ENCODE measurements at places on chromosomes 13 and 19.

DNA sequence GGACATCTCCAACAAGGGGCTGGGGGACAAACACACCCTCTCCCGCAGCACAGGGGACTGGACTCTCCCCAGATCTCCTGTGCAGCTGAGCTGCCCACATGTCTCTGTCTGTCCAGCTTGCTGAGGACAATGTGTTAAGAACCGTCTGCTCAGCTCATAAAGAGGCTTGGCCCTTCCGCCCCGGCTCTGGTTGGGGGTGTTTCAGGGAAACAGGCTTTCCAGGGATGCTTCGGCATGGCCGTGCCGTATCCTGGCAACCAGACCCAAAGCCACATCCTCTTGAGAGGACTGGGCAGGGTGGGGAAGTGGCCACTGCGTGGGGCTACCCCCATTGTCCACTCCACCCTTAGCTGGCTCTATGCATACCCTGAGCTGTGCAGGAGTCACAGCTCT is 41.1 kb upstream of the CHST8 start:
- no peak for DNase-seq

DNA sequence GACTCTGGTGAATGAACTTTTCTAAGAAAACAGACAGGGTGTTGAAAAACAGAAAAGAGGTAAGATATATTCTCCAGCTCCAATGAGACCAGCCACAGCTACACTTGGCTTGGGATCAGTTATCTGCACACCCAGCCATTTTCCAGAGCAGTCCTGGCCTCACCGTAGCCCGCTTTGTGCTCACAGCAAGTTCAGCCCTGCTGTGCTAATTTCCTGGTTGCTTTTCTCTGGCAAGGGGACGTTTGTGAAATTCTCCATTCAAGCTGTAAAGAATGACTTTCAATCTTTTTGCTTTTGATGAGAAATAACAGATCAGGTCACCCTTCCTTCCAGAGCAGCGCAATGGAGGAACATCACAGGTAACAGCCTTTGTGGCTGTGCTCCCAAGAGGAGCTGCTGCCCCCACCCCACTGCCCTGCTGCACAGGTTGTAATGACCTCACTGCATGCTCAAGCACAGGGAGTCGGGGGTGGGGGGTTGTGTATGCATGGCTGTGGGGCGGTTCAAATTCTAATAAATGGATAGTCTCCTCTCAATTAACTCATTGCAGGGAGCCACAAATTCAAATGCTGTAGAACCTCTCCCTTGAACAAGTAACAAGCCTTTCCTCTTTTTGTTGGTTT is 516.6 kb upstream of the NBEA start:
- no peak for DNase-seq

DNA sequence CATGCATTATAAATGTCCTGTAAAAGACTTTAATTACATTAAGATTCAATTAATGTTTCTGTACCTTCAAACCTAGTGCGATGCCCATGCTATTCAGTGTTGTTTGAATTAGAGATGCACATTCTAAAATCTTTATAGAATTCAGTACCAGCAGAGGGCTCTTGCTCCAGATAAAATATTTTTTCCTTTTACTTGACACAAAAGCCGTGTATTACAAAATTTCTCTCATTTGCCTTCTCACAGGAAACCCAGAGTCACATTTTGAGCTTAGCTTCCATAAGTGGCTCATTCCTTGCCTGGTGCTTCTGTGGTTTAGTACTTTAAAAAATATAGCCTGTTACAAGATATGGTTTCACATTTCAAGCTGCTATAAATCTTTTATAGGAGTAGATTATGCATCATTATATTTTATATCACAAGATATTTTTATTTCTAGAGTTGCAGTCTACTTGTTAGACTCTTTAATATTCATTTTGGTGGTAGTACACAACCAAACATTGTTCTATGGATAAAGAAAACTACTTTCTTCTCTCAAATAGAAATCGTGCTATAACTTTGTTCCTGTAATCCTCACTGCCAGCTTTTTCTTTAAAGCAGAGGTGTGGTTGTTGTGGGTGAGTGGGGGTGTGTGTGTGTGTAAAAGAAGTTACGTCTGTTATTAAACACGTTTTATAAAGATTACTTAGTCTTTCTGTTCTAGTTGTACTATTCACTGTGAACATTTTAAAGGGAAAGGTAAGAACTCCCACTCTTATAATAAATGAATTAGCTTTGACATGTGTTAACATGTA is 101.4 kb downstream of the RNF17 start:
- no peak for DNase-seq

GRCh38 chr13:21020176-21020575 is 41.2 kb downstream of the LATS2 start:
- no peak for DNase-seq

DNA sequence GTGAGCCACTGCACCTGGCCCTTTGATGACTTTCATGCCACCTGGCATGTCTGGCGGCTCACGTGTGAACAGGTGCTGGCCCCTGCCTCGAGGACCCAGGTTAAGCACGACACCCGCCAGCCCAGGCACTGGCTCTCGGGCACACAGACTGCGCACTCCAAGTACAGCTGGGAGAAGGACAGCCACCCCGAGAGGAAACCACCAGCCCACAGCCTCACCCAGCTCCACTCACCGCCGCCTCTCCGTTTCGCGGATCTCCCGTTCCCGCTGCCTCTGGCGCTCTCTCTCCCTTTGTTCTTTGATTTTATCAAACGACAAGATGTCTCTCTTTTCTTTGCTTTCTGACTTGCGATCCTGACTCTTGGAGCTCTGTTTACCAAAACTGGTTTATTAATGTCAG is 27.4 kb upstream of the TINCR start:
- DNase-seq, result no peak

DNA sequence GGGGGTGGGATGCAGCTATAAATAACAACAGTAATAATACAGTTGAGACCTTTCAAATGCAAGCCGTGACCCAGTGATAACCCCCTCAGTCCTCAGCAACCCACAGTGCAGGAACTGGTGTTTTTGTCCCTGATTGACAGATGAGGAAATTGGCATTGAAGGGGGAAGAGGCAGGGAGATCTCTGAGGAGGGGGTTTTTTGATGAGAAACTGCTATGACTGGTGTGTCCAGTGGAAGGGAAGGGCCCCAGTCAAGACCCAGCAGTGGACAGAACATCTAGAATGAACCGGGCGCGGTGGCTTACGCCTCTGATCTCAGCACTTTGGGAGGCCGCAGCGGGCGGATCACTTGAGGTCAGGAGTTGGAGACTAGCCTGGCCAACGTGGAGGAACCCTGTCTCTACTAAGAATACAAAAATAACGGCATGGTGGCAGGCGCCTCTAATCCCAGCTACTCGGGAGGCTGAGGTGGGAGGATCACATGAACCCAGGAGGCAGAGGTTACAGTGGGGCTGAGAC is 1.9 kb downstream of the MAP1S start:
- DNase-seq, result no peak

DNA sequence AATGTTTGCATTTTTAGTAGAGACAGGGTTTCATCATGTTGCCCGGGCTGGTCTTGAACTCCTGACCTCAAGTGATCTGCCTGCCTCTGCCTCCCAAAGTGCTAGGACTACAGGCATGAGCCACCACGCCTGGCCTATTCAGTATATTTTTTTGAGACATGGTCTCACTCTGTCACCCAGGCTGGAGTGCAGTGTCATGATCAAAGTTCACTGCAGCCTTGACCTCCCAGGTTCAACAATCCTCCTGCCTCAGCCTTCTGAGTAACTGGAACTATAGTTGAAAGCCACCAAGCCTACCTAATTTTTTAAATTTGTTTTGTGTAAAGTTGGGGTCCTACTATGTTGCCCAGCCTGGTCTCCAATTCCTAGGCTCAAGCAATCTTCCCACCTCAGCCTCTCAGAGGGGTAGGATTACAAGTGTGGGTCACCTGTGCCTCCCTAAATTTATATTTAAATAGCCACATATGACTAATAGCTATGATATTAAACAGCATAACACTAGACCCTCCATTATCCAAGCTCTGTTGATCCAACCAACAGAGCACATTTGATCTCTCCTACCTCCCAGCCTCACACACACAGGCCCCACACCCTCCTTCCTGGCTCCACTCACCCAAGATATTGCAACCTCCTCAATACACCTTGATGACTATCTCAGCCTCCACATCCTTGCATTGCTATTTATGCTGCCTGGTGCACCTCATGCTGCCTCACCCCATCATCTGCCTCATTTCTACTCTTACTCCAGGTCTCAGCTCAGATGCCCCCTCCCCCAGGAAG is 2.1 kb upstream of the CEACAM19 start:
- no peak for DNase-seq

GRCh38 chr19:49862391-49863253 is 4.8 kb downstream of the PNKP start:
- peak; percentile 77 for DNase-seq

All from SK-N-SH (cell line).